ENCODE measurements at places on chromosomes 1 and 21.

- no peak for DNase-seq
Measured at GRCh38 chr1:177983077-177983476, 13.2 kb upstream of the SEC16B start.

DNA sequence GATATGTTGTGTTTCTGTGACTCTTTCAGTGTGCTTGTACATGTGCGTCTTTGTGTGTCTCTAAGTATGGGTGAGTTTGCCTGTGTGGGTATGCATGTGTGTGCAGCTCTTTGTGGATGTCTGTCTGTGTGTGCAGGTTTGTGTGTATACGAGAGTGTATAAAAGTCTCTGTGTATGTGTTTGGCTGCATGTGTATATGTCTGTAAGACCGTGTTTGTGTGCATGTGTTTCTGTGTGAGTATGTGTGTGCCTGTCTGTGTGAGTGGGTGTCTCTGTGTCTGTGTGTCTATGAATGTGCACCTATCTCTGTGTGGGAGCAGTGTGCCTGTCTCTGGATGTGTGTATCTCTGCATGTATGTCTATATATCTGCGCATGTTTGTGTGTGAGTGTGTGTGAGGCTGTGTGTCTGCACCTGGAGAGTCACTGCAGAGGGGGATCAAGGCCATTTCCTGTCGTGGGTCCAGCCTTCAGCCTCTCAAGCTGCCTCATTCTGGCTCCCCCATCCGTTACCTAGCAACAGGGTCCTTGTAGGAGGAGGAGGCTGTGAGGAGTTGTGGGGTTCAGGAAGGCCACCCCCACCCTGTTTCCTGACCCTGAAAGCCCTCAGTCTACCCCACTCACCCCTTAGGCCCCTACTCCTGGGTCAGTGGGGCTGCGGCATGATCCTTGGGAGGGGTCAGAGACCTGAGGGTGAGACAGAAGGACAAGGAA is 10.4 kb downstream of the FGR start:
- DNase-seq: no peak

GRCh38 chr1:183911285-183911684 is 106.4 kb downstream of the RGL1 start:
- DNase-seq: no peak

DNA sequence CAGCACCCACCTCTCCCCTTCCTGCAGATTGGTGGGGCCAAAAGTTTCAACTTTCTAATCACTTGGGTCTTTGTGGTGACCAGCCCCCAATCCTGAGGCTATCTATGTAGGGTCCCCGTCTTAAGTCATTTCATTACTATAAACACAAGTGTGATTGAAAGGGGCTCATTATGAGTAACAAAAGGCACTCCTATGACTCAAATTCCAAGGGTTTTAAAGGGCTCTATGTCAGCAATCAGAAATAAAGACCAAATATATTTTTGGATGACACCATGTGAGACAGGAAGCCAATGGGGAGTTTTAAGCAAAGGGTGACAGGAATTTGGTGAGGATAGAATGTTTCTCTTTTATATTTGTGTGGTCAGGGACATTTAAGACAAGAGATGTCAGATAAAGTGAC is 6.2 kb downstream of the ERO1B start:
- no peak for DNase-seq

DNA sequence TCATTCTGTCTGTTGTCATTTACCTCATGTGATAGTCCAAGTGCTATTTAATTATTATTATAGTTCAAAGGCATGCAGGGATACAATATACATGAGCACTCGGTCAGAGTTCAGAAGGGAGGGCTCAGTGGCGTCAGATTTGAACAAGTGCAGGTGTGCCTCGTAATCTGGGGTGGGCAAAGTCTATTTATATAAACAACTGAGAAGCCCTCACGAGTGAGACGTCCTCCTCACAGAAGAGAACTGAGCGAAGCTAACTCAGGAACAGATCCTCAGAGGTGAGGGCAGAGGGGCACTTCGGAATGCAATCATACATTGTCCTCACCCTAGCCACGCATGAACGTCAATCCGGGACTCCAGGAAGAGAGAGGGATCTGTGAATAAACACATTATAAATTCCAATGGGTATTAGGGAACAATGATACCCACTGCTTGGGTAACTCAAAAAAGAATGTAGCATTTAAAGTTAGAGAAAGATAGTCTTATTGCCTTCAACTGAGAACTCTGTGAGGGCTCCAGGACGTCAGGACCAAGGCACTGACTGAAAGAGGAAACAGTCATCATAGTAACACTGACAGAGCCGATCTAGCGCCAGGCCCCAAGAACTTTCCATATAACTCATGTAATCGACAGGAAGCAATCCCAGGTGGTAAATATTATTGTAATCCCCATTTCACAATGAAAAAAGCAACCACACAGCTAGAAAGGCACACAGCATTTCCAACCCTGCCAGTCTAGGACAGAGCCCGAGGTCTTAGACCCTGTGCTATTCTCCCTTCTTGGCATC is 127.1 kb upstream of the B3GALT2 start:
- DNase-seq: no peak

DNA sequence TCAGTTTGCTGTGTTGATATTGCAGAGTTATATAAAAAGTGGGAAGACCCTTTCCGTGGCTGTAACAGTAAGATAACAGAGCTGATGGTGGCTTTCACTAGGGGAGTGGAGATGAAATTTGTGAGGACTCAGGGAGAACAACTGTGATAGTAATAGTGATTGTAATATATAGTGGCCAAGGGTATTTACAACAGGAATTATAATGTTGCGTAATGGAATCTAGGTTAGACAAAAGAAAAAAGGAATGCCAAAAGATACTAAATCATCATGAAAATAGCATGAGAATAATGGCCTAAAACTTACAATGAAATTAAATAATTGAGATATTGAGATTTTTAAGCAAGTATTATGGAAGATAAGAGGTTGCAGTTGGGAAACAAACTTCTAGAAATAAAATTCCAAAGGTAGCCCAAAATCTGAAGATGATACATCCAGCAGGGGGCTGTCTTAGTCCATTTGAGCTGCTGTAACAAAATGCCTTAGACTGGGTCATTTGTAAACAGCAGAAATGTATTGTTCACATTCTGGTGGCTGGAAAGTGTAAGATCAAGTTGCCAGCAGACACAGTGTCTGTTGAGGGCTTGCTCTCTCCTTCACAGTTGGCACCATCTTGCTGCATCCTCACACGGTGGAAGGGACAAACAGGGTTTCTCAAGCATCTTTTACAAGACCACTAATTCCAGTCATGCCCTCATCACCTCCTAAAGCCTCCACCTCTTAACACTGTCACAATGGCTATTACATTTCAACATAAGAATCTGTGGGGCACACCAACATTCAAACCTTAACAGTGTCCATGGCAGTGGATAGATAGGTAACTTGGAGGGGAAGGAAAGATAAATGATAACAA is 711.2 kb downstream of the MRPL39 start:
- DNase-seq: no peak

DNA sequence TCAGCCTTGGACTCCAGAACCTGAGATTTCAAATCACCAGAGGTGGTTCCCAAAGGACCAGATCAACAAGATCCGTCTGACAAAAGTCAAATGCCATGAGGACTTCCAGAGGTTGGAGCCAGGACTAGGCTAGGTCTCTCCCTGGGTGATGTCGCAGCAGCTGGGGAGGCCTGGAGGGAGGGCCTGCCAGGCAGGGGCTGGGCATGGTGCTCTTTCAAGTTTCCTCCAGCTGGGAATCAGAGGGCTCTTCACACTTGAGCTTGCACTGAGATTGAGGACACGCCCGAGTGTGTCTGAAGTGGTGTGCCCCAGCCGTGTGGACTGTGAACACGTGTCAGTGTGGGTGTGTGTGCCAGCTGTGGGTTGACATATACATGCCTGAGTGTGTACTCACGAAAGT is 21.3 kb upstream of the RSPO1 start:
- DNase-seq: no peak

GRCh38 chr1:177246710-177247580 is 76.2 kb downstream of the BRINP2 start:
- no peak for DNase-seq

- DNase-seq: no peak
Measured at GRCh38 chr1:160801836-160802580, 6.0 kb downstream of the LY9 start.

- DNase-seq: no peak
Measured at GRCh38 chr21:27569831-27570230, 602.9 kb upstream of the ADAMTS5 start.

- DNase-seq: no peak
Measured at GRCh38 chr1:88982055-88982454, 10.4 kb downstream of the KYAT3 start.

DNA sequence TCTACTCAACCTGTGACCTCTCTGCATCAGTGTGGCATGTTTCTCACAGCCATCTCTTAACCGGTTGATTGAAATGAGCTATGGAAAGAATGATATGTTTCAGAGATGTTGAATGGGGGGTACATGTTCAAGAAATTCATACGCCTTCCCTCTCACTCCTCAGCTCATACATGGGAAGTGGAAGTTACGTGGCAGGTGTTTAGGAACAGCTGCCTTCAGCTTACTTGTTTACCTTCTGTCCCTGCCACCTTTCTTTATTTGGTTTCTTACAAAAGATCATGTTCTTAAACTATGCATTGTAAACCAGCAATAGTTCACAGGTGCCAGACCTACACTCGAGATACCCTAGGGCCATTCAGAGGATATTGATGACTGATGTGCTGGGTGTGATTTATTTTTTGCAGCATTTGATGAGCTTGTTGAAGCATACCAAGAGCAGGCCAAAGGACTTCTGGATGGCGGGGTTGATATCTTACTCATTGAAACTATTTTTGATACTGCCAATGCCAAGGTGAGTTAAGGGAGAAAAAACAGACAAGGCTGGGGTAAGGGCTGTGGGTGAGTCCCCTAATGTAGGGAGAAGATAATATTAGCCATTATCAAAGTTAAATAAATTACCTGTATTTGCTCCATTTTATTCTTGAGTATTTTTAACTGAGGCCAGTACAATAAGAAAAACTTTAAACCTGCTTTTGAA is 17.4 kb downstream of the MTR start:
- no peak for DNase-seq

GRCh38 chr1:203599875-203600781 is 26.5 kb upstream of the ATP2B4 start:
- no peak for DNase-seq

GRCh38 chr1:176790786-176791185 is 327.8 kb downstream of the PAPPA2 start:
- no peak for DNase-seq

- DNase-seq: no peak
Measured at GRCh38 chr1:64601207-64601606, 131.3 kb downstream of the CACHD1 start.

DNA sequence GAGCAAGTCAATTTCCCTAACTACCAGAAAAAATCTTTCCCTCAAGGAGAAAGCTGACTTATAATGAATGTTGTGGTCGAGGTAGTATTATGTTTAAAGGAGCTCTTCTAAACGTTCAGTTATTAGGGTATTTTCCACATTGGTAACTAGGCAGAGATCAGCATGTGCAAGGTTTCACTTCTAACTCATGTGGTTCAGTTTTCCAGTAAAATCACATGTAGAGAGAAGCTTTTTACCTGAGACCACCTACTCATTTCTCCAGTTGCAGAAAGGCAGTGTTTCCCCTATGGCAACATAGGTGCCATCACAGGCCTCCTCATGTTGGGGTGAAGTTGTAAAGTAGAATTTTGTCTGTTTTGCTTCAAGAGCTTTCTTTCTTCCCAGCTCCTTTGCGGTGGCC is 23.7 kb downstream of the IL23R start:
- no peak for DNase-seq

DNA sequence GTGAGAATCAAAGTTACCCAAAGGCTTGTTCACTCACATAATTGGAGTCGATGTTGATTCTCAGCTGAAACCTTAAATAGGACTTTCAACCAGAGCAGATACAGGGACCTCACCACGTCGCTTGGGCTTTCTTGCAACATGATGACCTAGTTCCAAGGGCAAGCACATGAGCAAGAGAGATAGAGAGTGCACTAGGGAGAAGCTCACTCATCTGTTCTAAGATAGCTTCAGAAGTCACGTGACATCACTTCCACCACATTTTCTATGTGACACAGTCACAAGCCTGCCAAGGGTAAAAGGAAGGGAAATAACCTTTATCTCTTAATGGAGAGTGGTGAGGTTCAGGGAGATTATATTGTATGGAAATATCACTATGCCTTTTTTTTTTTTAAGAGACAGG is 470.1 kb upstream of the PLXNA2 start:
- no peak for DNase-seq

GRCh38 chr1:45569571-45569961 is 14.3 kb upstream of the NASP start:
- no peak for DNase-seq

- DNase-seq: no peak
Measured at GRCh38 chr1:30852026-30852425, 56.5 kb downstream of the SDC3 start.

GRCh38 chr1:32702599-32703478 is at the start of gene SYNC:
Gene SYNC (minus strand): TSS chr1:32702770. CDS start chr1:32702660, 110 bp downstream.
- DNase-seq: no peak

DNA sequence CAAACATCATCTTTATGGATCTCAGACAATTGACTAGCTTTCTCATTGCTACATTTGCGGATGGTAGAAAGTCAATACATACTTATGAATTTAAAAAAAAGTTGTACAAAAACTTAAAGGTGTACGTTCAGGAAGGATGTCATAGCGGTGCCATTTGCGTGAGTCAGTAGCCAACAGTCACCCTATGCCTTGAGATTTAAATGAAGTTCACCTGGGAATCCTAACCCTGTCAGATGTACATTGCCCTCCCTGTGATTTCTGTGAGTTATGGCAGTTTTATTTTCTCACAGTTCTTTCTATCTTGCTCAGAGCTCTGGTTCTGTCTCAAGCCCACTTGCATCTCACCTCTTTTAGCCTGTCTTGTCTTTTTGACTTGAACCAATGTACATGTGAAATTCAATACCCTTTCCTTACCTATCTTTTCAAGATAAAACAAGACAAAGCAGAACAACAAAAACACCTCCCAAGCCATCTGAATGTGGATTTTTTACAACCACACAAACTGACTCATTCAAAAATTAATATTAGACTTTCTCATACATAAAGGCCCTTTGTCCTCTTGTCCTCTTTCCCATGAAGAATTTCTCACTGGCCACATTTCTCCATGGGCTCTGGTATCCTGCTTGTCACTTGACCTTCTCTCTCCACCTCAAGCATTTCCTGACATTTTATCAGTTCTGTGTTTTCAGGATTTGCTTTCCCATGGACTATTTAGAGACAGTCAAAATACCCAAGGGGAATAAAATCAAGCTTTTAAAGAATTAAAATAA is 25.3 kb upstream of the ZNF697 start:
- no peak for DNase-seq

- DNase-seq: no peak
Measured at GRCh38 chr1:57033222-57034001, 67.6 kb upstream of the C8B start.

DNA sequence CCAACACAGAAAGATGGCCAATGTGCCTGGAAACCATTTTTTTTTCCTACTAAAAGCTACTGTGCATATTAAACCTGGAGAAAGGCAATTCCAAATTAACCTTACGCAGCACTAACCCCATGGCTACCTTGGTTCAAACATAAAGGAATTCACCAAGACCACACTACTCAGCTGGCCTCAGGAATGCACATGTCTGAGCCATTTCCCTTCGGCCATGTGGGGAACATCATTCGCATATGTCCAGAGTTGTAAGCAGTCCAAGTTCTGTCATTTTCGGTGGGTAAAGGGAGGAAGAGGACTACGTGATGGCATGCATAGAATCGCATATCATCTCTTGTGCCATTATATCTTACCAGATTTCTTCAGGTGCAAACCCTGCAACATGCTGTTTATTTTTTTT is 175.4 kb downstream of the NTMT2 start:
- DNase-seq: no peak
